Activated T-cell treated with anti-CD3 and anti-CD28 coated beads, Interleukin-2, amount 50 U/mL, for 1 hour (primary cell): ENCODE measurements at places on chromosomes 13 and 19.

- no peak for DNase-seq
Measured at GRCh38 chr13:42017264-42017663, 31.2 kb upstream of the DGKH start.

DNA sequence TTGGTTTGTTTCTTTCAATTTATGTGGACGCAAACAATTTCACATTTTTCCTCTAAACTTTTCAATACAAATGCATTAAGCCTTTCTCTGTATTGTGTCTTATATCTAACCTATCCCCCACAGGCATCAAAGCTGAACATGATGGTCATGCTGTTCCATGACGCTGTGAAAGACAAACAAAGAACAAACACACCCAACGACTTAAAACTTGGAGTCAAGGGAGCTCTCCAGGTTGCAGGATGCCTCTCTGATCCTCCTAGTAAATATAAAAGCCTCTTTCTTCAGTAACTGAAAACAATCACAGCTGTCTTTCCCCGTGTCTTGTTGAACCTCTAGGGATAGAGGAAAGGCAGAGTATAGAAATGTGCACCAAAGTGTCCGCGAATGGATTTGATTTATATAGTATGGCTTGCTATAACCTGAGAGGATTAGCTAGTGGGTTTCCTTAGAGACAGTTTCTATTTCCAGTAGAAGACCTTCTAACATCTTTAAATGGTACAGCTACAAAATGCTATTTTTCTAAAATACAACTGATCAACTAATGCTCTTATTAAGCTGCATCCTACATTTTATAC lies 43.1 kb downstream of the PCDH9 start:
- DNase-seq: no peak

DNA sequence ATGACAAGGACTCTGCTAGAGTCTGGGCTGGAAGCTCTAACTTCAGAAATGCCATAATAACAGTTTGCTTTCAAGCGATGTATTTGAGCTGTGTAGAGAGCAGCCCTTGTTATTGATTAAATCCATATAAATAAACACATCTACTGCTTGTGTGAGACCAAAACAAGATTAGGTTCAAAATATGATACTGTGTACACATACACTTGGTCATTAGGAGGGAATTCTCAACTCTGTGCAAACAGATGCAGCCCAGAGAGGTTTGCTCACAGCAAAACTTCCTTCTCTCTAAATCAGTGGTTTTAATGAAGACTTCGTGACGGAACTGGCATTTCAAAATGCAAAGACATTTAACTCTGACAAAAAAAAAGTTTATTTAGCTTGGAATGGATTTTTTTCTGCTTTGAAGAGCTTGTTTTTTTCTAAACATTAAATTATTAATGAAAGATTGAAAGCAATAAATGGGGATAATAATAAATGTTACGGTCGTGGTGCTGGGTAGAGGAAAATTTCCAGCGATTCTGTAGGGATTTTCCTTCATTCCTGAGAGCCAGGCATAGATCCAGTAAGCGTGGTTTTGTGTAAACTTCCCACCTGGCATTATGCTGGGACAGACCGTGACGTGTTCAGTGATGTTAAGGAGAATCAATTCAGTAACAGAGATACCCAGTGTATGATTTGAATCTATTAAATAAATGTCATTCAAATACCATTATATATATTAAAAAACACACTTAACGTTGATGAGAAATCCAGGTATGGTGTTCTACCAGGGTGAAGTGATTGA lies 213.7 kb downstream of the TEX29 start:
- no peak for DNase-seq

GRCh38 chr13:70391678-70392077 lies 283.4 kb upstream of the KLHL1 start:
- no peak for DNase-seq

DNA sequence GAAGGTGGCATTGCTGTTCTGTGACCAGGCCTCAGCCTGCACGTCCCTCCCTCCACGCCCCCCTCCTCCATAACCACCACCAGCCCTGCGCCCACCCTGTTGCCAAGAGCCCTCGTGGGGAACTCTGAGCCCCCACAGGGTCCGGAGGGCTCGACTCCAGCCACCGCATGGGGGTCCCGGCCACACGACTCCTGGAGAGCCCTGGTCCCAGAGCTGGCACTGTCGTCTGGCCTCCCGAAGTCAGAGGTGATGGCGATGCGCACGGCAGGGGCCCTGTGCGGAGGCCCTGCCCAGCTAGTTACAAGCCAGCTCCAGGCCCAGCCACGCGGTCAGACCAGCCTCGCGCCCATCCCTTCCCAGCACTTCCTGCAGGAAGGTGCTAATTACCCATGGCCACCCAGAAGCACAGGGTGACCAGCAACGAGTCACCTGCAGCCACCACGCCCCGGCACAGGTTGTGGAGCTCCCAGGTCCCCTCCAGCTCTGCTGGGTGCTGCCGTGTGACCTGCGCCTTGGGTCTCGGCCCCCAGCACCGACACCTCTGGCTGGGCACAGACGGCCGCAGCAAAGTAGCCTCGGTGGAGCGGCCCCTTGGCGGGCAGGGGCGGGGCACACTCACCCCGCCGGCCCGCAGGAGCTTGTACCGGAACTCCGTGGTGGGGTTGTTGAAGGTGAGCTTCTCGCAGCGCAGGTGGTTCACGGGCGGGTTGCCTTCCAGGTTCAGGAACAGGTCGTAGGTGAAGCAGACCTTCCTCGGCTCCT lies 49.6 kb downstream of the MLLT1 start:
- no peak for DNase-seq

GRCh38 chr19:38917516-38917915 lies 5.5 kb upstream of the CCER2 start:
- DNase-seq: no peak

DNA sequence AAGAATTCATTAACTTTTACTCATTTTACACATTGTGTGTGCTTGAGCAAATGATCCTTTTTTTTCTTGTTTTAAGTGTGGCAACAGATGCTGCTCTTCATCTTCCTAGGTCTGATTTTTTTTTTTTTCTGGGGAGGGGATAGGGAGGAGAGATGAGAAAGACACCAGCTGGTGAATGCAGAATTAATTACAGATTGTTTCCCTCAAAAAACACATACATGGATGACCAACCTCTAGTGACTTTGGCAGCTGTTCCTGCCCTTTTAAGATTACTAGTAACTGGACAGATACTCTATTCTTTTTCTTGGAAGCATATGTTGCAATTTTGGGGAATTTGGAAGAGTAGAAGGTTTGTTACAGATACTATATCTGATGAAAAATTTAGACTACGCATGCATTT lies 103.6 kb upstream of the MYO16 start:
- DNase-seq: no peak

- no peak for DNase-seq
Measured at GRCh38 chr13:30806784-30807183, 71.4 kb downstream of the ALOX5AP start.
